SW 1271 (cell line): ENCODE measurements at places on chromosomes 16 and 17.

GRCh38 chr17:75503976-75504346 is 11.4 kb downstream of the CASKIN2 start:
- DNase-seq: no peak

DNA sequence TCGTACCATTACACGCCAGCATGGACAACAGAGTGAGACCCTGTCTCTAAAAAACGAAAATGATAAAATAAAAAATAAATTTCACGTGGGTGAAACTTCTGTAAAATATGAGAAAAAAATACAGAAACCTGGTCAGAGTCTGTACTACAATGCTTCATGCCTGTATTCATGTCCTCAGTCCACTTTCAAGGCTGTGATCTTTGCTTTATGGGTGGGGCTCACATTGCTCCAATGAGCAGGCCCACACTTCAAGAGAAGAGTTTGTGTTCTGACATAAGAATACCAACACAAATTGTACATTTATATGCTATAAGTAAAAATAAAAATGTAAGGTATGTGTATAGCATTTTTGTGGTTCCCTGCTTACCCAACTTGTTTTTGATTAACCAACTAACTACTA is 32.2 kb upstream of the ABCA3 start:
- no peak for DNase-seq

- no peak for DNase-seq
These were observed 42.2 kb downstream of the RPTOR start for GRCh38 chr17:80586846-80587228.

- DNase-seq: peak; percentile 48
These were observed 418 bp downstream of the SOCS3 start for GRCh38 chr17:78359321-78359996.

- DNase-seq: no peak
These were observed 10.2 kb upstream of the MPP2 start for GRCh38 chr17:43917348-43918025.

DNA sequence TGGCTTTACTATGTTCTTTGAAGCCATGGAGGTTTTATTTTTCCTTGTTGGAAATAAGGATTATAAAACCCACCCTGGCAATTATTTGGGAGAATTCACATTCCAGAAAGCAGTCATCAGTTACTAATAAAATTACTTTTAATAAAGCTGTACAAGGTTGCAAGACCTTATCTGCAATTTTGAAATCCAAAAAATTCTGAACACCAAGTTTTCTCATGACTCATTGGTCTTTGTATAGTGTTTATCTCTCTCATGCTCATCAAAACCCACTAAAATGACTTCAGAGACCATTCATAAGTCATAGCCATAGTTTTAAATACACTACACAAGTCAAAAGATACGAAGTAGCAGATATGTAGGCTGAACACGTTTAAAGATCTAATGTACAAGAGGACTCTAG is 6.0 kb upstream of the KRT38 start:
- DNase-seq: no peak

GRCh38 chr17:57080718-57081117 is 4.3 kb upstream of the AKAP1 start:
- no peak for DNase-seq

- DNase-seq: no peak
These were observed 1.1 kb upstream of the PLEKHG4 start for GRCh38 chr16:67277999-67278772.

GRCh38 chr16:12410837-12411490 is 392.7 kb downstream of the CPPED1 start:
- no peak for DNase-seq

GRCh38 chr17:77332981-77333685 is 192.4 kb downstream of the SEC14L1 start:
- no peak for DNase-seq

DNA sequence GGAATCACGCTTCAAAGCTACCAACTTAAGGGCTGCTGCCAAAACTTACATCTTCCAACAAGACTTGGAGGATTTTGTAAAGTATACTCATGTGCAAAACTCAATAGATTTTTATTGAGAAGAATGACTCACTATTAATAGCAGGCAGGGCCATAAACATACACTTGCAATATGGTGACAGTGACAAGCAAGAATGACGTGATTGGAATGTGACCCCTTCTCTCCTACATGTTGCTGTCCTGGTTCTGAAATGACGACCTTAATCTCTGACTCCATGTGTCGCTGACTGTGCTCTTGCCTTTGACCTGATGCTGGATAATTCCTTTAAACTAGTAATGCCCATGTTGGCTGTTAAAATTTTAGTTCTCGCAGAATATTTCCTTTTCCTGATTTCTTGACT is 174.5 kb downstream of the PARN start:
- DNase-seq: no peak

DNA sequence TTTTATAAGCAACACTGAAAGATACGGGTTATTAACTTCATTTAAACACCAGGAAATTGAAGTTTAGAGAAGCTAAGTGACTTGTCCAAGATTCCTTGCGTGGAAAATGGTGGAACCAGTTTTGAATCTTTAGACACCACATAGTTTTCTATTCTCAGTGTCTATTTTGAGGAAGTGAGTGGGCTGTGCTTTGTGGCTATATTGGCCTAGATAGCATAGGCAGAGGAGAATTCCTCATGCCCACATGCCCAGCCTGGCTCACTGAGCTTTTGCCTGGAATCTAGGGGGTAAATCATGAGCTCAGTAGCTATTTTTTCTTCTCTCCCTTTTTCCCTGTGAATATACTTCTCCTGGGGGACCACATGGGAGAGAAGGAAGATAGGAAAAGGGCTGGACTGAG is 431.3 kb downstream of the HS3ST3B1 start:
- DNase-seq: no peak

GRCh38 chr16:31149894-31150890 is at the start of gene PRSS36:
Gene PRSS36, minus strand, starts transcription at chr16:31150066. Its CDS starts 31 bp downstream, at chr16:31150035.
- DNase-seq: no peak

DNA sequence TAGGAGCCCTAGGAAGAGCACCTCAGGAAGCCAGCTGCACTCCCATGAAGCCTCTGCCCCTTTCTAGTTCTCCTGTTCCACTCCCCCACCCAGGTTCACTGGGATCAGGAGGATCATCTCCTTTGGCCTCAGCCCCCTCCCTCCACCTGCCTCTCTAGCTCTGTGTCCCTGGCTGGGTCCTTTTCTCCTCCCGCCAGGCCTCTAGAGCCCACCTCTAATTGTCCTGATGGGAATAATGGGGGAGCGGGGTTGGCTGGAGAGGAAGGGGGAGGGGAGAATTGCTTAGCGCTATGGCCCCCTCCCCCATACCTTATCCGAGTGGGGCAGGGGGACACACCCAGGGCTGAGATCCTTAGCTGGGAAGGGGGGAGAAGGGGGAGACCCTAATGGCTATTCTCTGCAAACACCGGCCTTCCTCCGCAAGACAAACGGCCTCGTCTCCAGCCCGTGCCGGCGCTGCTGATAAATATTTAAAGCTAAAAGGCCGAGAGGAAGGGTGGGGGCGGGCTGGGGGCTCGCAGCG is 997 bp downstream of the HOXB7 start:
- DNase-seq: no peak

- DNase-seq: no peak
These were observed 4.4 kb upstream of the CYB561 start for GRCh38 chr17:63450551-63450950.

- DNase-seq: no peak
These were observed 9.2 kb downstream of the MMP15 start for GRCh38 chr16:58034774-58035173.

- no peak for DNase-seq
These were observed 130.4 kb downstream of the TANC2 start for GRCh38 chr17:63096426-63096825.

- DNase-seq: no peak
These were observed 3.6 kb downstream of the EVI2B start for GRCh38 chr17:31310260-31310659.

GRCh38 chr16:15972046-15972868 is 22.8 kb downstream of the ABCC1 start:
- DNase-seq: no peak

- DNase-seq: no peak
These were observed 10.7 kb downstream of the MSRB1 start for GRCh38 chr16:1932050-1933028.

DNA sequence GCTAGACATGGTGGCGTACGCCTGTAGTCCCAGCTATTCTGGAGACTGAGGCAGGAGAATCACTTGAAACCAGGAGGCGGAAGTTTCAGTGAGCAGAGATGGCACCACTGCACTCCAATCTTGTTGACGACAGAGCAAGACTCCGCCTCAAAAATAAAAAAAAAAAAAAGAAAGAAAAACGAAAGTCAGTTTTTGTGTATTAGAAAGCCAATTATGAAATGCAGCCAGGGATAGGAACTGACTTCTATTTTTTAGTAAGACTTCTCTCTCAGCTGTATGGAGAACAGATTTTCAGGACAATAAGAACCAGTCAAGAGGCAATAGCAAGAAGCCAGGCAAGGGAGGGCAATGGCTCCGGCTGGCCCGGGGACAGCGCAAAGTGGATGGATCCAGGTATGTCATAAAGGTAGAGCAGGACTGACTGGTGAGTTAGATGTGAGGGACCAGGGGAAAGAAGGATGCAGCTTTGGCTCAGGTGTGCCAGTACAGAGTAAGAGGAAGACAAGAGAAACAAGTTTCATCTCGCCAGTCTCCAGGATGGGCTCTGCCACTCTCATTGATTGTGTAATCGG is 12.5 kb upstream of the CCL1 start:
- no peak for DNase-seq

GRCh38 chr17:57251211-57251787 is 5.0 kb upstream of the MSI2 start:
- no peak for DNase-seq

- no peak for DNase-seq
These were observed 2.8 kb downstream of the PLCD3 start for GRCh38 chr17:45129426-45129939.

DNA sequence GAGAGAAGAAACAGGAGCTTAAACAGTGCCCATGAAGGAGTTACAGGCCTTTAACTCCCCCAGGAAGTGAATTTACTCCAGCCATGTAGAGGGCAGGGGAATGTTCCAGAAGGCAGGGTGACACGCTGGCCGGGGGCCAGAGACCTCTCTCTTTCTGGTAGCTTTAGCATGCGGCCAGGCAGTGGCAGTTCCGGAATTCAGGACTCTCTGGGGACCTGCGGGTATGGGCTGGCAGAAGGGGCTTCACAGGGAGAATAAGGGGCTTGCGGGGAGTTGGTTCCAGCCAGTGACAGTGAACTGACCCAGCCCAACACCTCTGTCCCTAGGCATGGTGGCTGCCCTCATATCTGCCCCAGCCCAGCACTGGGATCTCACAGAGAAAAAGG is 40.0 kb downstream of the MYH3 start:
- DNase-seq: no peak

DNA sequence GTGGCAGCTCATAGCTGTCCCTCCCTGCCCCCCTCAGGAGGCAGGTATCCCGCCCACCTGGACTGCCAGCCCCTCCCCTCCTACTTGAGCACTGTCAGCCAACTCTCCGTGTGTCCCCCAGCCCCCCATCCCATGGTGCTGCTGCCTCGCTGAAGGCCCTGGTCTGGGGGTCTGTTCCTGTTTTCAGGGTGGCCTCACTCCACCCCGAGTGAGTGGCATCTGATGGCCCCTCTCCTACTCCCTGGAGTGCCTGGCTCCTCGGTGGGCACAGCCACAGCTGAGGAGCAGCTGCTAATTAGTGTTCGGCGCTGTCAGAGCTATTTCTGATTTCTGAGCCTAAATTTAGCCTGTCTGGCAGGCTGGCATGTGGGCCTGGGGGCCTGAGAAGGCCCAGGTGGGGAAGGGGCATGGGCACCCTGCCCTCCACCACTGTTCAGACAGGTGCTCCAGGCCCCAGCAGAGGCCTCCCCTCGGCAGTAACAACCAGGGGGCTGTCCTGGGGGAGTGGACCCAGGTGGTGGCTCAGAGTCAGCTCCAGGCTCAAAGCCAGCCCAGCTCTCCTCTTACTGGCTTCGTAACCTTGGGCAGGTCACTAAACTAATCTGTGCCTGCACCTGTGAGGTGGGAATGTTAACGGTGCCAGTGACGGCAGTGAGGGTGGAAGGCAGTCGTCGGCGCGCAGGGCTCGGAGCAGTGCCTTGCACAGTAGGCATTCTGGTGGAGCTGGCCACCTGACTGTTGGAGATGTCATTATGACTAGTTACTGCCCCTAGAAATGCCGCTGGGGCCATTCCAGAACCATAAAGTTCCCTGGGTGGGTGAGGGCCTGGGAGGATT is 6.5 kb downstream of the FMNL1 start:
- DNase-seq: no peak

DNA sequence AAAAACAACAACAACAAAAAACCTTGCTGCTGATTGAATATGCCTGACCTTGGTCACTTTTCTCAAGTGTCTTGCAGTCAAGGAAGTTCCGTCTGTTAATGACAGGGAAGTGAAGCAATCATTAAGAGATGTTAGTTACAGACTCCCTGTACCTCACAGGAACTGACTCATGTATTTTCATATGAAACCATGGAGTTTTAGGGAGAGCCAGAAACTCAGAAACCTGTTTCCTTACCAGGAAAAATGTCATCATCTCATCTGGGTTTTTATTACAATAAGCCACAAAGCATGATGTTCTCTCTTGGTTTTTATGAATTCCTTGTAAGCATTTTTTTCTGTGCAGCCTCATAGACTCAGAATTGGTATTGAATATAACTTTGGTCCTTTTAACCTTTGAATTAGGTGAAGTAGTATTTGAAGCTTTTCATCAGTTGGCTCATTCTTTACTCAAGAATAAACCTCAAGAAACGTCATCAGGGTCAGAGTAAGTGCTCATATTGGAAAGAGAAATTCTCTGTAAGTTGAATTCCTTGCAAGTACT is 10.3 kb downstream of the LYRM1 start:
- peak; percentile 33 for DNase-seq

GRCh38 chr17:1055751-1056645 is 59.1 kb downstream of the TIMM22 start:
- DNase-seq: no peak

DNA sequence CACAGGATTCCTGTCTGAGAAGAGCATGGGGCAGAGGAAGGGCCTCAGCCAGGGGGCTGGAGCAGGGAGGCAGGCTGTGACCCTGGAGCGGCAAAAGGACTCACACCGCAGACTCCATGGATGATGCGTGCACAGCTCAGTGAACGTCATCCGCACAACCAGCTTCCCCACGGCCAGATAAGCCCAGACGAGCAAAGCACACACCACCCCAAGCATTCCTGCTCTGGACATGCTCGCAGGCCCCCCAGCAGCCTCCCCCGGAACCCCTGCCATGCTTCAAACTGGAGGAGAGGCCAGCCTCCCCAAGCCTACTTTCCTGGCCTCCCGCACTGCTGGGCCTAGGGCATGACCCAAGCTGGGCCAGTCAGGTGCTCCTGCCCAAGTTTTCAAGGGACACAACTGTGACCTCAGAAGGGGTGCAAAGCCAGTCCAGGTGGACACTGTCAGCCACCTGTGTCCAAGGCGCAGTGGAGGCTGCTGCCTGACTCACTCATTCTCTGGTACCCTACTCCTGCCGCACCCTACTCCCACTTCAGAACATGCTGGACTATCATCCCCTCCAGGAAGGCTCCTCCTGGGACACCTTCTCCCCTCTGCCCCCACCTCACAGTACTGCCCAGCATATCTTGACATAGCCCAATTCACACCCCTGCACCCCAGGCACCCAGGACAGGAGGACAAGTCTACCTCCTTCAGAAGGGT is 4.8 kb downstream of the BCAR1 start:
- DNase-seq: no peak

- DNase-seq: no peak
These were observed 5.3 kb downstream of the UBALD1 start for GRCh38 chr16:4609200-4610010.

- DNase-seq: no peak
These were observed 911 bp upstream of the ITGA2B start for GRCh38 chr17:44390250-44390870.
